HCEC 1CT (cell line): ENCODE measurements at places on chromosomes 5 and 9.

DNA sequence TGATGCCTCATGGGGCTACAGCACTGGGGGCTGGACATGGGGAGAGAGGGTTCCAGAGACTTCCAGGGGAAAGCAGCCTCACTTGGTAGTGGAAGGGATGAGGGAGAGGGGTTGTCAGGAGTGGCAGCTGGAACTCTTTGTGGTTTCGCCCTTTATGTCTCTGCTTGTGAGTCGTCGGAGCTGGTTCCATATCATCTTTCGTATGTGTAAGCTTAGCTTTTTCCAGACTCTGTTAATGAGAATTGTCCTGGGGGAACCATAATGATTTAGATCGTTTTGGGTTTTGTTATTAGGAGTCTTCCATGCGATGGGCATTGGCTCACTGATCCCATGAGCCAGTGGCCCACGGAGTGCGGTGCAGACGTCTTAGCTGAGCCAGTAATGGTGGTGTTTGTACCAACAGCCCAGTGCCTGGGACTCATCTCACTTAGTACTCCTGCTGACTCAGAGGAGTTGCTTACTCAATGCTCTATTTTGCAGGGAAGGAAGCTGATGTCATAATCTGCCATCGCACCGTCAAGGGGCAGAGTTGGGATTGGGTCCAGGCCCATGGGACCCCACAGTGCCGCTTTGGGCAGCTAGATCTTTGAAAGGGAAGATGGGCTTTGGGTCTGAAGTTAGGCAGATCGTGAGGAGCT, 48.5 kb downstream of the NEK6 start:
- DNase-seq, result peak; percentile 89

DNA sequence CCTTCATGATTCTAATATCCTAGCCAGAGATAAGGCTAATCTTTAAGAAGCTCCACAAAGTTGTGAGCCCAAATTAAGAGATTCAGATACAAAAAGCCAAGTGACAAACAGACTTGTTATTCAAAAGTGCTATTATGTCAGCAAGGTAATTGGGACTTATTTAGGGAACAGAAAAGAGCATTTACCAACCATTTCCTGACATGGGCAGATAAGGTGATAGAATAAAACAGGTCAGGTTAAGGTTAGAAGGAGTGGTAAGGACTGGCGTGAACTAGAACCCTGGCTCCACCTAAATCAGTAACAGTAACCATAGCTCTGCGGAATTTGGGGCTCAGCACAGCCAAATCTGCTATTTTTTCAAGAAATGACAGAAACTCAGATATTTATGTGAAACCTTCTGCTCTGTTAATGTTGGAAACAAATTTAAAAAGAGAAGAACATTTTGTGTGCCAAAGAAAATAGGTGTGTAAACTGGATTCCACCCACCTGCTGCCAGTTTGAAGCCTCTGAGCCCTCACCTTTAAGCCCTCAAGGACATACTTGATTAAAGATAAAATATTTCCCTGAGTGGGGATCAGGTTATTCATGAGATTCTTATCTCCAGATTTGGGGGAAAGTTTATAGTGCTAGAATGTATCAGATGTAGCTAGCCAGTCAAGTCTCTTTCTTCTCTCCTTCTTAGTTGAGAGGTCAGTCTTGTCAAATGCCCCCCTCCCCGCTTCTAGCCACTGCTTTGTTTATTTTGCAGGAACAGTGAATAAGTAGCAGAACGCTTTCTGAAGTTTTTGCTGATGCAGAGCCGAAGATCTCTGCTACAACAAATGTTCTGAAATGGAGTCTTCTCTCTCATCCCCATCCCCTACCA, 10.2 kb upstream of the ERMP1 start:
- no peak for DNase-seq

DNA sequence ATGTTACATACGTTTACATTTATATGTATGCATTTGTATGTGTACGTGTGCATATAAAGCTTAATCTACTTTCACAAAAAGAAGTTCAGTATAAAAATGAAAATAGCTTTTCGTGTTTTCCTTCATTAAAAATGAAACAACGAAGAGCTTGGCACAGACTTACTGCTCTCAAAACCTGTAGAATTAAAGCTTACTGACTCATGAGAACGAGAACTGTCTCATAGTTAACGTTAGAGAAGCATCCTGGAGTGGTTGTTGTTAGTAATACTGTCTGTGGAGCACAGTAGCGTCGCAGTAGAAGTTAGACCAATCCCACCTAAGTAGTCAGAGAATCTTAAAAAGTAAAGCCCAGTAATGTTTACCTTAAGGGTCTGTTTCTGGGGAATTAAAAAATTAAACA, 1.3 kb downstream of the MAT2B start:
- DNase-seq, result peak; percentile 53

GRCh38 chr5:125298258-125298657, 551.8 kb upstream of the ZNF608 start:
- no peak for DNase-seq

DNA sequence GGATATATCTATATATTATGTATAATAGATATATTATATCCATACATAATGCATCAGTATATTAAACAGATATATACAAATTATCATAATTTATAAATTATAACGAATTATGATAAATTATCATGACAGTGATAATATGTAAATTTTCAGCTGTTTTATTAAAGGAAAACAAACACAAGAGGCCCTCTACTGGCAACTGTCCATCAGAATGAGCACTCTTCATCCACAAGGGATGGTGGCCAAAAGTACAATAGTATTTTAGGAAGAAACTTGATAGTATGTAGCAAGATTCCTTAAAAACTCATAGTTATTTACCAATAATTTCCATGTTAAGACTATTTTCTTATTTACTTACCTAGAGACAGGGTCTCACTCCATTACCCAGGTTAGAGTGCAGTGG, 113.3 kb upstream of the LPAR1 start:
- peak; percentile 13 for DNase-seq

DNA sequence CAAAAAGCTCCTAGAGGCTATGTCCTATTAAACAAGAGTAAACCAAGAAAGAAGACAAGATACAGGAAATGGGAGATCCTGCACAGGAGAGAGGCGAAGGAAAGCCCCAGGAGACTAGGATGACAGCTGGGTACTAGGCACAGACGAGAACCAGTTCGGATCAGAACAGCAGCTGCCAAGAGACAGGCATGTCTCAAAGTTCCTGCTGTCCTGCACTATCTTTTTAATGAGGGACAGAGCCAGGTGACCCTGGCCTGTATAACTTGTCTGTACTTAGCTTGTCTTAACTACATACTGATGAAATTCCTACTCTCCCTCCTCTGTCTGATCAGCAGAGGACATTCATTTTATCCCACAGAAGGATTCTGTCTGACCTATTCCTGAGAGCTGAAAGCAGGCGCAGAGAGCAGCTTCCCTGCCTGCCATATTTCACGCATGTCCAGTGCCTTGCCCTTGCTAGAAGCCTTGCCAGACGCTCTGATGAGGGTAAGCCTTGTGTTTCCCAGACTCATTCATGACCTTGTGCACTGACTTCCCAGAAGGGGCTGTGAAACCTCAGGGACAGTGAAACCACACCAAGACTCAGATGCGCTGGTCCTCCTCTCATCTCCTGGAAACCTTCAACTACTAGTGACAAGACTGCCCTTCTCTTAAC, 24.7 kb downstream of the TSC1 start:
- DNase-seq, result no peak

DNA sequence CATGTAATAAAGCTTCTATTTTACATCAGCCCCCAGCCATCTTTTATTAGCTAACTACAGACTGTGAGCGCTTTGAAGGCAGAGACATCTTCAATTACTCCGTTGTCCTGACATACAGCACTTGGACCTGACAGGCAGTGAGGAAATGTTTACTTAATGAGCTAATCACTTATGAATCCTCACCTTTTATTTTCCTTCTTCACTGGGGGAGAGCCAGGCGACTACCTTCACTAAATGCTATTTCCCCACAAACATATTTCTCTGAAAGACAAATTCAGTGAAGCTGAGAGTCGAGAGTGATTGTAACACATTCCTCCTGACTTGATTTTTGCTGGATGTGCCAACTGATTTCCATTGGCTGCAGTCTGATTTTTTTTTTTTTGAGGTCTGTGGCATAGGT, 192.1 kb upstream of the CLINT1 start:
- DNase-seq, result no peak
